ENCODE measurements at places on chromosomes 1 and 21.

GRCh38 chr1:228094432-228095016 lies 8.6 kb downstream of the C1orf35 start:
- no peak for DNase-seq

DNA sequence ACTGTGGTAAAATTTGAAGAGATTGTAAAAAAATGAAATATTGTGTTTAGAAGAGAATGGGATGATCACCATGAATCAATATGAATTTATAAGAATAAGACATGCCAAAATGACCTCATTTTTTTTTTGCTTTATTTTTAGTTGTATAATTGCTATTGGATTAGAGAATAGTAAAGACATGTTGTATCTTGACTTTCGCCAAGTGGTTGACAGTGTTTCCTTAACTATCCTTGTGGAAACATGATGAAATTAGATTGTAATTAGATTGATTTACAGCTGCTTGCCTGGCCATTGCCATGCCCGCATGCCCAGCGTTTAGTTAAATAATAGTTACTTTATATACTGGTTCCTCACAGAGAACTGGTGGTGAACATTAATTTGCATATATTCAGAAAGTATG lies 154.9 kb downstream of the MAGI3 start:
- no peak for DNase-seq

GRCh38 chr1:60065199-60065598 lies 8.4 kb downstream of the C1orf87 start:
- no peak for DNase-seq

DNA sequence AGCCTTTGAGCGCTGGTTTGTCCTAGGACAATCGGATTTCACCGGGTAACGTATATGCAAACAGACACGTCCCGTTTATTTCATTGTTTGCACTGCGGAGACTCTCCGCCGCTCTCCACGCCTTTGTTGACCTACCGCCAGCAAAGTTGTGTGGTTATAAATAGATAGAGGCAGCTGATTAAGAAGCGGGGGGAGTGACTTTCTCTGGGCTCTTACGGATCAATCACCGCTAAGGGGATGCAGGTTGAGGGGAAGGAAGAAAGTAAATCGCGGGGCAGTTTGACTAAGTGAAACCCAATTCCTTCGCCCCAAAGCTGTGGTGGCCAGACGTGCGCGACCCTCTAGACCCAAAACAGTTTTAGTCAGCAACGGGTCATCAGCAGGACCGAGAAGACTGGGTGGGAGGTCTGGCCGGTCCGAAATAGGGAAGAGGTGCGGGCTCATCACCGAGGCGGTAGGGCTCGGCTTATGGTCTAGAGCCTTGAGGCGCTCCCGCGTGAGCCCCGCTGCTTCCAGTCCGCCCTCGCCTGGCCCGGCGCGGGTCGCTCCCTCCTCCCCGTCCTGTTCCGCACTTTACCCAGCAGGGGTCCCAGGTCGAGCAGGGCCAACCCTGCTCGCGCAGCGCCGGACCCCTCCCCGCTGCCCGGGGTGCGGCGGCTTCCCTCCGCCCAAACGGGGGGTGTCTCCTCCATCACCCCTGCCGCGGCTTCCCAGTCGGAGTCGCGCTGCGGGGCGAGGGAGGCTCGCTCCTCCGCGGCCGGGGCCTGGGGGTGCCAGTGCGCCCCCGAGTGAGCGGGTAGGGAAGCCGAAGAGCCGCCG lies 120.8 kb upstream of the RRP15 start:
- DNase-seq, result peak; percentile 0

DNA sequence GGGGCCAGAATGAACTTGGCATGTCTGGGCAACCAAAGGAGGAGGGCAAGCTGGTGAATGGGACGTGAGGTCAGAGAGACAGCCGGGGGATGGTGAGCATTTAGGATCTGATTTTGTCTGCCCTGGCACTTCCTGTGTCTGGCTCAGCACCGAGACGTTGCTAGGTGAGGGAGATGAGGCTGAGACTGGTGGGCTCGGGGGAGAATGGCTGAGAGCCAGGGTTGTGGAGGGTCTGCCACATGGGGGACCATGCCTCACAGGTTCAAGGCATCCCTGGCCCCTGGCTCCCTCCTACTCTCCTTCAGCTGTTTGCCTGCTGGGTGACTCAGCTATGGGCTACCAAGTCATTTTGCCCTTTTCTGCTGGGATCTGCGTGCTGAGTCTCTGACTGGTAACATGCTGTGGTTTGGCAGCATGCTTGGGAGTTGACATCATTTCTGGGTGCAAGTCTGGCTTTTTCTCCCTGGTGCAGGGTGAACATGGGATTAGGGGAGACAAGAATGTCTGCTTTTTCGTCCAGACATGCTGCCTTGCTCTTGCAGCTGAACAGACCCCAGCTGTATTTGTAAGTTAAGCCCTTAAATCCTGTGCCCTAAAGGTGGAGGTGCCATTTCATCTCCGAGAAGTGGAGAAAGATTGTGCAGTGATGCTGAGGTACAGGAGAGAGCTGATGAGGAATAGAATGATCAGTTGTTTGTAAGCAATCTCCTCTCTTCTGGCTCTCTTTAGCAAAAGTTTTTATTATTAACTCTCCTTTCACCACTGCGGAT lies 17.6 kb downstream of the GALNT2 start:
- DNase-seq, result peak; percentile 49

GRCh38 chr1:17777330-17777729 lies 22.2 kb downstream of the ACTL8 start:
- no peak for DNase-seq

GRCh38 chr1:113282008-113282892 lies 108.1 kb upstream of the MAGI3 start:
- no peak for DNase-seq

GRCh38 chr1:67001682-67002425 lies 52.1 kb downstream of the SLC35D1 start:
- DNase-seq, result no peak

GRCh38 chr1:27405074-27405473 lies 12.7 kb downstream of the GPR3 start:
- DNase-seq, result no peak

Data from stimulated activated CD4-positive, alpha-beta T cell treated with anti-CD3 and anti-CD28 coated beads, Interleukin-4, amount 100 ng/mL, for 4 hours (primary cell).